ENCODE measurements at places on chromosomes 7 and 10. TPM values are rescaled to one million over a fixed set of nuclear protein-coding genes. Genes with fewer than 3 reads are reported as not detected.

The OR2A5 gene
- total RNA-seq: not detected

The C10orf67 gene
- total RNA-seq: 0.16 TPM

The TYW1B gene
- 1.9 TPM for total RNA-seq

The COPG2 gene
- 60.8 TPM for total RNA-seq

The NPSR1 gene
- total RNA-seq: not detected

The GLI3 gene
- 4.1 TPM for total RNA-seq

The DRGX gene
- total RNA-seq: not detected

The GALNT17 gene
- total RNA-seq: 13.3 TPM

The C10orf90 gene
- 0.16 TPM for total RNA-seq

The PLCE1 gene
- 10.1 TPM for total RNA-seq

The PTF1A gene
- not detected for total RNA-seq

The OPN4 gene
- total RNA-seq: not detected

The TUBB8 gene
- not detected for total RNA-seq
